HS-27A (cell line): ENCODE measurements at places on chromosomes 13 and 19.

- DNase-seq = no peak
These were observed 7.5 kb upstream of the ZNF525 start for GRCh38 chr19:53357821-53358581.

DNA sequence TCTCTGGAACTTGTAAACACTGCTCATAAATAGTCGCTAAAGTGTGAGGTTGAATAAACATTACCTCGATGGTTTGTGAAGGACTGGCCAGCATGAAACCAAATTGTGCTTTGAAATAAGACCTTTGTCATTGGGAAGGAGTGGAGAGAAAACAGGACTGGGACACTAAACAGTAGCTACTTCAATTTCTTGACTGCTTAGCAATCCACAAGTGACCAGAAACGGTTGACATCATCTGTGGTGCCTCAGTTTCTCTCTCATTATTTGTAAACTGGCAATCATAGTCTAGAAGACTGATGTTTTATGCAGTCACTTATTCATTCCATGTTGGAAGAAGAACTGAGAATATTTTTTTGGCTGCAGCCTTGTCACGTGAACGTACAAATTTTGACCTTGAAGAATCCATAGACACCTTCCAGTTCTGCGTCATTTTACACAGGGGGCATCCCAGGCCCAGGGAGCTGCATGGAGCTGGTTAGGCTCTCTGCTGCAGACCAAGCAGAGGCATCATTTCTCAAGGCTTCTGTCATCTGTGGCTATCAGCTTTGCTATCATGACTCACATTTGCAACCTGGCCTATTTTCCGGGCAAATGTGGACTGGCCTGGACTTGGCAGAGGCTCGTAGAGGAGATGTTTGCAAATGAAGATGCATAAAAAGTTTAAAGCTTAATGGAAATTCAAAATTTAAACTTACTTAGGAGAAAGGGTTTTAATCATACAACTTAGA is 391.8 kb downstream of the FGF9 start:
- no peak for DNase-seq

- no peak for DNase-seq
These were observed 15.7 kb upstream of the FBXL3 start for GRCh38 chr13:77042566-77043177.

- DNase-seq = peak; percentile 14
These were observed 746.6 kb downstream of the UQCRFS1 start for GRCh38 chr19:28466107-28467045.

GRCh38 chr13:32259116-32259515 is 56.0 kb downstream of the ZAR1L start:
- no peak for DNase-seq

DNA sequence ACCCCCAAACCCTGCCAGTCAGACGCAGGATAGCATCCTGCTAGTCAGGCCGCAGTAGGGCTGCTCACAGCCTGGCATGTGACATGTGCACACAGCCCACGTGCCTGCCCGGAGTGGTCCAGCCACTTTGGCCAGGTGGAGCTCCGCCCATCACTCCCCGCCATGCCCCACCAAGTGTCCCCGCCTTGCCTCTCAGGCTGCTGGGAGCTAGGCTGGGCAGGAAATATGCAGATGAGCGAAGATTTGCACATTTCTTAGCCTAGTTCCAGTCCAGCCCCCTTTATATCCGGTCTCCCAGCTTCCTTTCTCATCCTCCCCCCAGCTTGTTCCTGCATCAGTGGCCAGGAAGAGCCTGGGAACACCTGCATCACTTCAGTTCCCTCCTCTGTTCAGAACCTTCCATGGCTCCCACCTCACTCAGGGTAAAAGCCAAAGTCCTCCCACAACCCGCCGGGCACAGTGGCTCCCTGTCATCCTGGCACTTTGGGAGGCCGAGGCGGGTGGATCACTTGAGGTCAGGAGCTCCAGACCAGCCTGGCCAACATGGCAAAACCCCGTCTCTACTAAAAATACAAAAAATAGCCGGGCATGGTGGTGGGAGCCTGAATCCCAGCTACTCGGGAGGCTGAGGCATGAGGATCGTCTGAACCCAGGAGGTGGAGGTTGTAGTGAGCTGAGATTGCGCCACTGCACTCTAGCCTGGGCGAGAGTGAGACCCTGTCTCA is 2.3 kb upstream of the DOCK6 start:
- DNase-seq = no peak

DNA sequence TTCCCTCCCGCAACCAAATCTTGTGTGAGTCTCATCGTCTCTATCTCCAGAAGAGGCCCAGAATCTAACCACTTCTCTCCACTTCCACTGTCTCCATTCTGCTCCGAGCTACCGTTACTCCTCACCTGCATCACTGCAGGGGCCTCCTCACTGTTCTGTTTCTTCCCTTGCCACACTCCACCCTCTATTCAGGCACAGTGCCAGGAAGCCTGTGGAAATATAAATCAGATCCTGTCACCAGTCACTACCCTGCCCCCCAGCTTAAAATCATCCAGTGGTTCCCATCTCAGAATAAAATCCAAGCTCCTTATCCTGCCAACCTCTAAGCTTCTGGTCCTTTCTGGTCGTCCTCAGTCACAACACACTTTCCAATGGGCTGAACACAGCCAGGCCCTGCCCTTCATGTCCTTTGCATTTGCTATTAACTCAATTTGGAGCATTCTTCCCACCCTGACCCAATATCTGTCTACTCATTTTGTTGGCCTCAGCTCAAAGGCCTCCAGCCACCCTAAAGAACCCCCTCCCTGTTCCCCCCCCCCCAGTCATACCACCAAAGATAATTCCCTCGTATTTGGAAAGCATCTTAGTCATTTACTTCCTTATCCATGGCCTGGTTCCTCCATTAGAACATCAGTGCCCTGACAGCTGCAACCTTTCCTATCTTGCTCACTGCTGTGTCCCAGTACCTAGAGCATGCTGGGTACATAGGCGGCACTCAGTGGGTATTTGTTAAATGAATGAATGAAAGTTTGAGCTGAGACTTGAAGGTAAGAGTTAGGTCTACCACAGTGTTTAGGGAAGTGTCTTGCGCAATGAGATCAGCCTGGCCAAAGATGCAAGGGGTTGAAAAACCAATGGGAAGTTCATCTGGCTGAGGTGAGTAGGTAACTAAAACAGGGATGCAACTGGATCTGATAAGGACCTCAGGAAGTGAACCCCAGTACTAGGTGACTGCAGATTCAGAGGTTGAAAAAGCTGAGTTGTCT is 24.4 kb downstream of the ZNF175 start:
- no peak for DNase-seq

GRCh38 chr19:39060171-39060570 is 24.0 kb upstream of the ACP7 start:
- no peak for DNase-seq
